ENCODE measurements at places on chromosomes 2 and 18.

DNA sequence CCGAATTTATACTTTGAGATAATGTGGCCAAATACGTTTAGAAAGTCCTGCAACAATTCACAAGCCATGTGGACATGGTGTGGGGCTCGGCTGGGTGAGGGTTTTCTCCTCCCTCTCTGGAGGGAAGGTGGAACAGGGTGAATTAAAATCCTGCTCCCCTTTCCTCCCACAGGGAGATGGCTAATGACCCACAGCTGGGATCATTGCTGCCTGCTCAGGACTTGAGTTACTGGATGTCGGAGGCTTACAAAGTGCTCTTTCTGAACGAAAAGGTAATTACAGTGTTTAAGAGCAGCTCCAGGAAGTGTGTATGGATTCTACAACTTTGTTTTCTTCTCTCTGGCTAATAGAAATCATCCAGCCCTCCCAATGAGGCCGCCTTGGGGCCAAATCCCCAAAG is 97.9 kb upstream of the ALKAL2 start:
- DNase-seq = no peak

- DNase-seq = no peak
Measured at GRCh38 chr18:59155153-59155552, 15.5 kb downstream of the SEC11C start.

GRCh38 chr2:157173740-157174184 is 83.7 kb upstream of the GALNT5 start:
- DNase-seq = peak; percentile 45

GRCh38 chr2:99354070-99354469 is 16.9 kb downstream of the EIF5B start:
- DNase-seq = no peak

- DNase-seq = no peak
Measured at GRCh38 chr2:62593825-62594224, 87.8 kb upstream of the TMEM17 start.

DNA sequence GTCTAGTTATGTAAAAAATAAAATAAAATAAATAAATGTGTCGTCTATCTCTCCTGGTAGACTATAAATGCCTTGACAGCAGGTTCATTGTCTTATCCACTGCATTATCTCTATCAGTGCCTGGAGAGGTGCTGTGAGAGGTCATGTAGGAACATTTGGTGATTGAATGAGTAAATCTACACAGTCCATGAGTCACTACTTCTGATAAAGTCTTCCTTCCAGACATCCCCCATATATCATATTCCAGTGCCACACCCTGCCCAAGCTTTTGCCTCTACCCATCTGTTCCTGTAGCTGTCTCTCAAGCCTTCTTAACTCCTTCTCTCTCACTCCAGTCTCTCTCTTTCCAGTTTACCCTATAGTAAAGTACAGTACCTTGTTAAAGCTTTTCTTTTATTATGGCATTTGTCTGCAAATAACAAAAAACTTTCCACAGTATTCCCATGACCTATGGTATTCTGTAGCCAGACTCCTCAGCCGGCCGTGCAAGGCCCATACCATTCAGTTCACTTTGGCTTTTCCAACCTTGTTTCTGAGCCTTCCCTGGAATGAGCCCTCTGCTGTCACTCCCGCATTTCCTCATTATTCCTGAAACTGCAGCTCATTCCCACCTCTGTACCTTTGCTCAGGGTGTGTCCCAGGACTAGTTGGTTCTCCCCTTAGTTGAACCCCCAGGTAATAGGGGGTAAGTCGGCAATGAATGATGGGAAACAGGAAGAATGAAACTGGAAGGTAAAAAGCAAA is 37.5 kb downstream of the ANXA4 start:
- DNase-seq = no peak

DNA sequence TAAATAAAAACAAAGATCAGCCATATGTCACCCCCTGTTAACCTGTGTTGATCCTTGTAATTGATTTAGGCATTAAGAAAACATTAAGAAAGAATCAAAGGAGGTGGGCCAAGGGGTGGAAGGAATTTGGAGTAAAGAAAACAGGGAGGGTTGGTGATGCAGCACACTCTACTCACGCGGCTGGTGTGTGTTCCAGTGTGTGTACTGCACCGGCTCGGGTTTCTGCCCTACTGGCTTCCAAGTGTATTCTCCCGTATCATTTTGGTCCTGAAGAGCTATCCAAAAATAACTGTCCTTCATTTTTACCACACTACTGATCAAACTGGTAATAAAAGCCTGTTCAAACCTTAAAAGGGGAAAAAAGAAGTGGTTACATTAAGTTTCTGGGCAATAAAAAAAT is 56.9 kb downstream of the PLA2R1 start:
- no peak for DNase-seq

DNA sequence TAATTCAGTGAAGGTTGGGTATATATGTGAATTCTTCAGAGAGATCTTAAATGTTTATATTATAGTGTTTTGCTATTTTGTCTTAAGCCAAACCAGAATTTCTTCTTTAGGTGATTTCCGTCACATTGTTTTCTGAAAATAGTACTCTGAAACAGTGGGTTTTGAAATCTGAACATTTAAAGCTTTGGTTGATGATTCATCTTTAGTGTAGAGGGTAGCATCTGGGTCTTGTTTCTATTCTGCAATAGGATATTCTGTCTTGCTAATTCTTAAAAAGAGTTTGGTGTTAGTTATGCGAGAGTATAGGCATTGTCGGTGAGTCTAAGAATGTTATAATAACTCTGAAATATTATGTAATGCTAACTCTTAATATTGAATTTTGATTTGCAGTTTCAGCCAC is 69.6 kb upstream of the FAM237A start:
- DNase-seq = no peak

- no peak for DNase-seq
Measured at GRCh38 chr2:34401186-34401585, 802.1 kb upstream of the FAM98A start.

DNA sequence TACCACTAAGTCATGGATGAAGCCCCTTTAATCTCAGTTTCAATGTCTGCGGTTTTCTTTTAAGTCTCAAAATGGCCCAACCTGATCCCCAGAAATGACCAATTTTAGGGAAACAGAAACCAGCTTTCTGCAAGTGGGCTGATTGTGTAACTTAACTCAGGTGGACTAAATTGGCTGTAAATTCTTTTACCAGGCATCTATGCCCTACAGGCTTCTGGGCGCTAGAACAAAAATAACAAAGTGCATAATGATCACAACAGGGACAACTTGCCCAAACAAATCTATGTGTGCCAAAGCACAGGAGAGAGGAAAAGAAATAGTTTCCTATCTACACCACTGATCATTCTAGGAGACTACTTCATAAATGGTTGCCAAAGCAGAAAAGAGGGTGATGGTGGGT is 112.3 kb upstream of the SETBP1 start:
- no peak for DNase-seq

DNA sequence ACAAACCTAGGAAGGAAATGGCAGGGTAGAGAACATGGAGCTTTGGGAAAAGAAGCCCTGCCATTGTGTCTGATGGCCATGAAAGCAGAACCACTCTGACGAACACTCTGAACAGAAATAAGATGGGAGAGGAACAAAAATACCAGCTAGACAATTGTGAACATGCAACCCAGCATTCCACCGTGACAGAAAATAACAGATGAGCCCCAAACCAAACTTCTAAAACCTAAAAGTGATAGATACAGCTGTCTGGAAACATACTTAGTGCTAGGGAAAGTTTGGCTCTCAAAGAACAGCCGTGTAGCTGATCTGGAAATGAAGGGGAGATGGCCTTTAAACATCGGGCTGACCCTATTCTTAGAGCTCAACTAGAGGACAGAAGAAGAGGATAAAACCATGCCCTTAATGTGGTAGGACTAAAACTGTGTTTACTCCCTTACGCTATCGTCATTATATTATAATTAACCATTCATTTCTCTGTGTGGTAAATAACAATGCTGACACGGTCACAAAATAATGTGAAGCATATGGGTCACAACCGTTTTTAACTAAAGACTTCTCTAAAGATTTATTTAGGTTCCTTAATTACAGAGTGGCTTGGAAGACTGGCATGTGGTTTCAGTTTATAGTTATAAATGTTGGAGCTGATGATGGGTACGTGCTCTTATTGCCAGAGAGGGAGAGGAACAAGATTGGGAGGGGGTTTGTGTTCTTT is 80.6 kb downstream of the MYO1B start:
- no peak for DNase-seq

DNA sequence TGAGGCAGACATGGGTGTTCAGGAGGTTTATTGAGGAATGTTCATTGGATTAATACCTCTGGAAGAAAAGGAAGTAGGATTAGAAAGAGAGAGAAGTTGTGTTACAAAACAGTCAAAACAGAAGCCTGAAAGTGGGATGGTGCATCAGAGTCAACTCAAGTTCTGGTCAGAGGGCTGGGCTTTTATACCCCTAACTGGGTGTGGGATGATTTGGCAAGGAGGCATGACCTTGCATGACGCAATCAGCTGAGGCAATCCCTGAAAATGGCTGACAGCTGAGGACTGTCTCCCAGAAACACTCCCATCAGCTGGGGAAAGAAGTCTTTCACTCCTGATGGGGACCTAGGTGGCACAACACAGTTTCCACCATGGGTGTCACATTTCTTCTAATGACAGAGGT is 818.2 kb downstream of the SATB2 start:
- no peak for DNase-seq

DNA sequence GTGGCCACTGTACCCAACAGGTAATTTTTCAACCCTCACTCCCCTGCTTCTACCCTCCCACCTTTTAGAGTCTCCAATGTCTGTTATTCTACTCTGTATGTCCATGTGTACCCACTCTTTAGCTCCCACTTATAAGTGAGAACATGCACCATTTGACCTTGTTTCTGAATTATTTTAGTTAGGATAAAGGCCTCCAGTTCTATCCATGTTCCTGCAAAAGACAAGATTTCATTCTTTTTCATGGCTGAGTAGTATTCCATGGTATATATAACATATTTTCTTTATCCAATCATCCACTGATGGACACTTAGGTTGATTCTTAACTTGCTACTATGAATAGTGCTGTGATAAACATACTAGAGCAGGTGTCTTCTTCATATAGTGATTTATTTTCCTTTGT is 9.1 kb downstream of the PECR start:
- no peak for DNase-seq

- DNase-seq = no peak
Measured at GRCh38 chr2:184729581-184729980, 131.3 kb downstream of the ZNF804A start.

GRCh38 chr18:13725566-13726231 is 659 bp downstream of the FAM210A start:
- no peak for DNase-seq

DNA sequence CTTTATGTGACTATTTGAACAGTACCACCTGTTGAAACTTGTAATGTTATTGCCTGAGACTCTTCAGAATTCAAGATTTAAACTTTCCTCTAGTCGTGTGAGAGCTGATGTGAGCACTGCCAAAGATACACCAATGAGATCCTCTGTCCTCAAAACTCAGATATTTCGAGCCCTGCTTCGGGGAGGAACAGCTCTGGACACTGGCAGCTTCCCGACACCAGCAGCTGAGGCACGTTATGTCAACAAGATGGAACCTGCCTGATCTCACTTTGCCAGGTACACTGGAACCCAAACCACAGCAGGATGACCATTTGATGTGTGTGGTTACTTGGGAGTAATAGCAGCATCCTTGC is 319.9 kb upstream of the RBMS1 start:
- no peak for DNase-seq

DNA sequence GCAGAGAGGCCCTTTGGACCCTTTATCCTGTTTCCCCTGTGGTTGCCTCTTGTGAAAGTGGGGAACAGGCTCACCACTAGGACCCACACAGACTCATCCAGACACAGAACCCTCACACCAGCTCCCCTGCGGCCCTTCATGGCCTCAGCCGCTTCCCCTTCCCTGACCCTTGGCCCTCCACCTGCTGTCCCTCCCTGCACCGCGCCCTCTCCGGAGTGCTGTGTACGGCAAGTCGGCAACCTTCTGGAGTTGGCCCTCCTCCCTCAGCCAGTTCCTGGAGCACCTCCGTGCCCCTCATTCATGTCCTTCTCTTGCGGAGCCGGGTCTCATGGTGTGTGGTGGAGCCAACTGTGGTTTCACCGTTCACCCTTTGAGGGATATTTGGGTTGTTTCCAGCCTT is 44.0 kb downstream of the CTDP1 start:
- DNase-seq = no peak

DNA sequence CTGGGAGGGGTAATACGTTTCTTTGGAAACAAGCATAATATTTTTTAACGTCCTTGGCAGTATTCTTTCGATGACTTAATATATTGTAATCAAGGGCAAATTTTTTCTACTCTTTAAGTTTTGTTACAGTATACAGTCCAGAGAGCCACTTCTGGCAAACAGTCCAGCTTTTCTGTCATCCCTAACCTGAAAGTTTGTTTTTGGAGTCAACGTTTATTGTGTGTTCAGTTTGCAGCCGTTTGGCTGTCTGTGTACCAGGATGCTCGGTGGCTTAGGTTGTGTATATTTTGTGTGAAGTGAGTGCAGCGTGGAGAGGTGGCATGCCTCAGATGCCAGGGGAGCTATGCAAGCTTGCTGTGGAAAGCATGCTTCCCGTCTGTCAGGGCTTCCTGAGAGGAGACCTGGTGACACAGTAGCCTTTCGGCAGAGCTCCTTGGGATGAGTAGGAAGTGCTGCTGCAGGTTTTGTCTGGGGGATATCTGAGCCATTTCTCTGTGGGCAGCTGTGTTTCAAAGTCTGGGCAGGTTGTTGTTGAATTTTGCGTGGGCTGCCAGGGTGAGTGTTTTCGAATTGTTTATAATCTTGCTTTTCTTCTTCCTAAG is 14.7 kb downstream of the MAP3K20 start:
- DNase-seq = no peak

DNA sequence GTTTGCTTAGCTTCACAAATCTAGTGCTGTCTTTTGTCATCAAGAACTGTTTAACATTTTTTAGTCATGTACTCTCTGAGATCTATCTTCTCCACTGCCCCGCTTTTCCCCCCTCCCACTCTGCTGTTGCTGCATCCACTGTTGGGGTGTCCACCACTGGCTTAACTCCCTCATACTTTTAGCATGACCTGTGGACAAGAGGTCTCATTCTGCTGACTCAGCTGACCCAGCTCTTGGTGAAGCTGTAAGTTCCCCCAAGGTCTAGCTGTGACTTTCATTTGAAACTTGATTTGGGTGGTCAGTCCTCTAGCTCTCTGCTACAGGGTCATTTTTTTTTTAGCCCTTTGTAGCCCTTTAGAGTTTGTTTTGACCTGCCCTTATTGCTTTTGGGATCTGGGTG is 427.2 kb downstream of the PLCL1 start:
- no peak for DNase-seq

GRCh38 chr2:237779521-237779920 is 19.1 kb upstream of the RBM44 start:
- no peak for DNase-seq

DNA sequence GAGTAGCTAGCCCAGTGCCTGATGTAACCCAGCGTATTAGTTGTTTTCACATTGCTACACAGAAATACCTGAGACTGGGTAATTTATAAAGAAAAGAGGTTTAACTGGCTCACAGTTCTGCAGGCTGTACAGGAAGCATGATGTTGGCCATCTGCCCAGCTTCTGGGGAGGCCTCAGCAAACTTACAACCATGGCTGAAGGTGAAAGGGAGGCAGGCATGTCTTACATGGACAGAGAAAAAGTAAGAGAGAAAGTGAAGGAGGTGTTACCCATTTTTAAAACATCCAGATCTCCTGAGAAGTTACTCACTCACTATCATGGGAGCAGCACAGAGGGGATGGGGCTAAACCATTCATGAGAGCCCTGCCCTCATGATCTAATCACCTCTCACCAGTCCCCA is 6.1 kb upstream of the CYRIA start:
- DNase-seq = no peak

- DNase-seq = no peak
Measured at GRCh38 chr2:173644146-173644545, 289.5 kb downstream of the CDCA7 start.

- no peak for DNase-seq
Measured at GRCh38 chr2:7915302-7916091, 766.4 kb upstream of the ID2 start.

- DNase-seq = no peak
Measured at GRCh38 chr2:148303161-148303560, 282.3 kb downstream of the MBD5 start.

Measured in inflammatory macrophage (primary cell).